ENCODE measurements at places on chromosomes 3 and 15.

DNA sequence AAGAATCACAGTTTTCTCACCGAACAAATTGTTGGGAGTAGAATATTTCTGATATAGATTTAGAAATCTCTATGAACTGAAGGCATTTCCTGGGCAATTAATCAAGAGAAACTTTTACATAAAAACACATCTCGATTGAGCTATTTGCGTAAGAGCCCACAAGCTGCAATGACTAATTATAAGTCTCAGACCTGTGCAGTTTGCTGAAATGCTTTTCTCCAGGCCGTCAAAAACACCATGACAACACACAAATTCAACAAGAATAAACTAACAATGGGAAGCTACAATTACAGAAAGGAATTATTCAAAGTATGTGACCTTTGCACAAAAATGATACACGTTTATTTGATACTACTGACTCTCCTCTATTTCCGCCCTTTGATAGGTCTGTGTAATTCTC lies 481.2 kb upstream of the WNT5A start:
- no peak for DNase-seq

DNA sequence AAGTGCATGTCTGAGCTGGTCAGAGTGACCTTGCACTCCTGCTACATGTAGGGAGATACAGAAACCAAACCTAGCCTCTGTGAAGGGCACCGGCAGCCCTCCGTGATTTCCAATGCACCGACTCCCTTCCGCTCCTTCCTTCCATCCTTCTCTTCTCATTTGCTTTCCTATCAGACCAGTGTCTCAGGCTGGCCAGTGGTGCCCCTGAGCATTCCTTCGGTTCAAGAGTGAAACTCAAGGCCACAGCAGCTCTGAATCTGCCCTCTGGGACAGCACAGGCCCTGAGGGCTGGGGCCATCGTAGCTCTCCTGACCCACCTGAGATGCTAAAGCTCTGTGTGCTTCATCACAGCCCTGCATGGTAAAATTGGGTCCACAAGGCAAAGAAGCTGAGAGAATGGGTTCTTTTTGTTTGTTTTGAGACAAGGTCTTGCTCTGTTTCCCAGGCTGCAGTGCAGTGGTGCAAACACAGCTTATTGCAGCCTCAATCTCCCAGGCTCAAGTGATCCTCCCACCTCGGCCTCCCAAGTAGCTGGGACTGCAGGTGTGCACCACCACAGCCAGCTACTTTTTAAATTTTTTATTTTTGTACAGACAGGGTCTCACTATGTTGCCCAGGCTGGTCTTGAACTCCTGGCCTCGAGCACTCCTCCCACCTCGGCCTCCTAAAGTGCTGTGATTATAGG lies 2.3 kb upstream of the BMF start:
- DNase-seq: no peak

- DNase-seq: no peak
Observed at GRCh38 chr3:140911822-140912221, 29.8 kb upstream of the SLC25A36 start.

DNA sequence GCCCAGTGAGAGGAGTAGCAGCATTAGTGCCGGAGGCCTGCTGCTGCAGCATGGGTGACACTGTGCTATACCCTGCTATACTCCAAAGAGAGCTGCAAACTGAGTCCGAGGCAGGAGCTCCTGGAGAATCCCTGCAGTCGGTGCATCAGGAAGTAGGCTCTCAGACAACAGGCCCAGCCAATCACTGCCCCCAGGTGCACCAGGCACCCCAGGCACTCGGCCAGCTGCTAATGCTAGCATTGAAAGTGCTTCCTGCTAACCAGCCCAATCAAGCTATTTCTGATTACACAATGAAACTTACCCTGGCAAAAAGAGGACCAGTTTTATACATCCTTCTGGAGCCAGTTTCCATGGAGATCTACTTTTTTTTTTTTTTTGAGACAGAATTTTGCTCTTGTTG lies 45.6 kb upstream of the IREB2 start:
- DNase-seq: no peak

GRCh38 chr3:29513236-29513635 lies 232.4 kb downstream of the RBMS3 start:
- DNase-seq: no peak

DNA sequence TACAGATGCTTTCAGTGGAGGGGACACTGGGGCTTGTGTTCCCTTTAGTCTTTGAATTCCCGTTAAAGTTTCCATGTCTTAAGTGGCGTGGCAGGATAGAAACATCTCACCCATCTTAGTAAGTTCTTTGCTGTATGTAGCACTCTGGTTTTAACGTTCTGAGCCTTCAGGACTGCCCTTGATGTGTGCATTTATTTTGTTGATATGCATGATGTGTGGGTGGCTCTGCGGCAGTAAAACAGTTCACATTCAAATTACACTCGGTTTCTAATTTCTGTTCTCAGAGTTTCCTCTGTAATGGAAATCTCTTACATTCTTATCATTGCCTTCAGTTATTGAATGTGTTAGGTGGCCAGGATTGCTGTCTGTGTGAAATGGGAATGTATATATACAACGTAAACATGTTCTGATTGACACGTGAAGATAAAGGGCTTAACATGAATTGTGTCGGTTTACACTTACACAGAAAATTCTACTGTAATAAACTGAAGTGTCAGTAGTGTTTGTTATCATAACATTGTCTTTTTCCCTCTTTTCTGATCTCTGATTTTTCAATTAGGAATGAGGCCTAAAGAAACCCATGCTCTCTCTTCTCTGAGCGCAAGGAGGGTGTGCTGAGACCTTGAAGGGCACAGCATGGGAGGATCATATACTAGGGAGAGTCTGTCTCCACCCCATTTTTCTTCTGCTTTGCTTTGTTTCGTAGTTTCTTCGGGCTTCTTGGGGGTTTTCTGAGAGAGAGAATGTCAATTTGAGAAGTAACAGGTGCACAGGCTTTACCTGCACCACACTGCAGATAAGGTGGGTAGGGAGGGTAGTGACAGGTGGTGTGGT lies 51.5 kb downstream of the IGF1R start:
- no peak for DNase-seq
